Fibroblast of villous mesenchyme (primary cell): ENCODE measurements at places on chromosomes 7 and 10.

- peak; percentile 78 for DNase-seq
These were observed 91.6 kb downstream of the DNMBP start for GRCh38 chr10:99917963-99918825.

GRCh38 chr7:113283861-113284260 lies 165.5 kb upstream of the SMIM30 start:
- DNase-seq = no peak

DNA sequence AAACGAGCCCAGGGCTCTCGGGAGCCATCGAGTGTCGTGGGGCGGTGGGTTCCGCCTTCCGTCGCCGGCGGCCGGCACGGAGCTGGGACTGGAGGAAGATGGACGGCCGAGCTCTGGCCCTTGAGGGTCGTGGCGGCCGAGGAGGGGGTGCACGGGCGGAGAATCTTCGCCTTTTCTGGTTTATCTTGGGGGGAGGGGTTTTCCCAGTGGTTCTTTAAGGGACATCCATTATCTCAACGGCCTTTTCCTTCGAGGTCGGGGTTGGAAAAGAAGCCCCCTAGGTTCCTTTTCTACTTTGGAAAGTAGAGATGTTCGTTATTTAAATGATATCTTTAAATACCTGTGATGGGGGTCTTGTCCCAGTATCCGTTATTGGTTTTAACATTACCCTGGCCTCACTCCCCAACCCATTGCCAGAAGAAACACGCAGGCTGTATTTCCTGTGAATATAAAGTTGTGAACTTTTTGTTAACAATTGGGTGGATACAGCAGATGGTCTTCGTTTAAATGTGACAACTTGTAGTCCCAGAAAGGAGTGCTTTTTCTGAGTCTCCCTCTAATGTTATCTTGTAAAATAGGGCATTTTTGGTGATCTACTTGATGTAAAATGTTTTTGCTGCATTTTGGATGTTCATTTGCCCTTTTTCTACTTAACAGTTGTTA lies 765 bp downstream of the CCAR1 start:
- DNase-seq = peak; percentile 23

DNA sequence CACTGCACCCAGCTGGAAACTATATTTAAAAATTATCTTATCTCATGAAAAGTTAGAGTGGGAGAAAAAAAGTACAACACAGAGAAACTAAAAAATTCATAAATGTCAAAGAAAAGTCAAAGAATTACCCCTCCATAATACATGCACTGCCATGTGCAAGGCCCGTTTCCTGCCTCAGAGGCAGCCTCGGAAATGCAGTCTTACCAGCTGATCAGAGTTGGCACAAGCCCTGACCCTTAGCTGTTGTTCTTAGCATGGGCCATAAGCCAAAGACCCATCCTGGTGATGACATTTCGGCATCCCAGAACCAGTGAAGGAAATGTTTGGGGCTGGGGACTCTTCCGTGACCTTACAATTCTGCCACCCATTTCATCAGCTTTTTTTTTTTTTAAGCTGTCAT lies 21.6 kb downstream of the RBM48 start:
- no peak for DNase-seq

GRCh38 chr10:48944171-48944570 lies 4.5 kb upstream of the LRRC18 start:
- no peak for DNase-seq

DNA sequence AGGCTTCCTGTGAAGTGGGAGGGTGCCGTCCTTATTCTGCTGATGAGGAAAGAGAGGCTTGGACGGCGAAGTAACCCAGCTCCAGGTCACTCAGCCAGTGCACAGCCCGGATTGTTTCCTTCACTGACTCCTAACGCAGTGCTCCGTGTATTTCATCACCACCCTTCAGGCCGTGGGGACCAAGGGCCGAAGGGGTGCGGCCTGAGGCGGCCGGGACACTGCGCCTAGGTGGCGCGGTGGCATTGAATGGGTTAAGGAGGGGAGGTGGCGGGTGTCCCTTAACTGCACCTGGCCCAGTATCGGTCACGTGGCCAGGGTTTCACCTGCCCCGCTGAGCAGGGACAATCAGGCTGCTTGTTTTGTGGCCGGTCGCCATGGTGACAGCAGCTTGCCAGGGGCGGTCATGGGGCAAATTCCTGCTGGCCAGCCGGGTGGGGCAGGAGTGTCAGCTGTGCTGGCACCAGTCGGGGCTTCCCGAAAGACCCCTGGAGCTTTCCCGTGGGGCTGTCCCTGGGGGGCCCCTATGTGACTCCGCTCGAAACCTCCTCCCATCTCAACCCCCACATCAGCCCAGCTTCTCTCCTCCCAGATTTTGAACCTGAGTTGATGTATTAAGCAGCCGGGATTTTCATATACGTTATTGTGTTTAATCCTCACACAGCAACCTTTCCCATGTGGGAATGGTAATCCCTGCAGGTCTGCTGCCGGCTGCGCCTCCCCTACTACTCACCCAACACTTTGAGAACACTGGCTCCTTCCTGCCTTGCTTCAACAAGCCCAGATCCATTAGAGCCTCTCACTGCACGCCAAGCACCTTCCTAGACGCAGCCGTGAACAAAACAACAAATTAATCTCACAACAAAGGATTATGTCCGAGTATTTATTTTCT lies 4.4 kb upstream of the ABHD11 start:
- DNase-seq = no peak

DNA sequence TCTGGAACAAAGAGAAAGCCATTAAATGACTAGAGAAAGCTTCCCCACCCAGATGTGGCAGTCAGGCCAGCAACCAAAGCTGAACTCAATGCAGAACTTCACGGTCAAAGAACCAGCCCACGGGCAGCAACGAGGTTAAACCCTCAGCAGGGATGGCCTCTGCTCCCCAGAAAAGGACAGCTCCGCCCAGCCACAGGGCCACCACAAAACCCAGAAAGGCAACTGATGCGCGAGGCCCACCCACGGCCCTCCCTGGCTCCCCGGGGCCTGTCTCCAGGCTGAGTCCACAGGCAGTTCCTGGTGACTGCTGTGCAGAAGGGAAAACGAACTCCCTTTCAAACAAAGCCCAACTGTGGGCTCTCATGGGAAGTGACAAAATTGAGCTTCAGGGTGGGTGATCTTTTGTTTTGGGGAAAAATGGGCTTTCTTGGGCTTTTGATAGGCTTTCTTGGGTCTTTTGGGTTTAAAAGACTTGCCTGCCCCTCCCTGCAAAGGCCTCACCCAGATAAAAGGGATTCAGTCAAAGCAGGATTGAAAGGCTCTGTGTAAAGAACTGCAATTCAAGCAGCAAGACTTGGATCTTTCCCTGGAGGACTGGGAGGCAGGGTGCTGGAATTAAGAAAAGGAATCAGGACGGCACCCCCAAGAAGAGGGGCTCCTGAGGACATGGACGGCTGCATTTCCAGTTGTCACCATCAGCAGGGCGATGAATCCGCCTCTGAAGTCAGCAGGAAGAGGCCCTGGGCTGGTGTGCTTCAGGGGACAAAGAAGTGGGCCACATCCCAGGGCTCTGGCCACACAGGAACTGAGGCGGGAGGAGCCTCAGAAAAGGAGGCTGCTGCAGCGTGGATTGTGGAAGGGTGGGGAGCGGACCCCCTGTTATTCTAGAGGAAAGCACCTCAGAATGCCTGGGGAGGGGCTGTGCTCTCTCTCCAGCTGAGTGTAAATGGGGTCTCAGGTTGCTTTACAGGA lies 209.9 kb downstream of the USP6NL start:
- DNase-seq = no peak

DNA sequence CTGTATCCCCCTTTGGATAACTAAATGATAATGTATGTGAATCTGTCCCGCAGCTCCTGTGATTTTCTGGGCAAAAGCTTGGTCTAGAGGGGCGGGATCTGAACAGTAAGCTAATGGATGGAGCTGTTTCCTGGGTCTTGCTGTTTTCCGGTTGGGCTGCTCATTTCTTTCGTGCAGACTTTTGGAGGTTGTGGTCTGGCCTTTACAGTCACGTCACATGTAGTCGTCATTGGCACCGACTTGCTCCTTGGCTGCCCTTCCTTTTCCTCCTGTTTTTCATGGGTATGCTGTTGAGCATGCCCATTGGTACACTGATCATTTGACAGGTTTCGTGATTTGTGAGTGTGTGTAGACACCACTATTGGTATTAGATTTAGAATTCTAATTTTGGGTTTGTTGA lies 2.0 kb downstream of the FBH1 start:
- DNase-seq = peak; percentile 33

DNA sequence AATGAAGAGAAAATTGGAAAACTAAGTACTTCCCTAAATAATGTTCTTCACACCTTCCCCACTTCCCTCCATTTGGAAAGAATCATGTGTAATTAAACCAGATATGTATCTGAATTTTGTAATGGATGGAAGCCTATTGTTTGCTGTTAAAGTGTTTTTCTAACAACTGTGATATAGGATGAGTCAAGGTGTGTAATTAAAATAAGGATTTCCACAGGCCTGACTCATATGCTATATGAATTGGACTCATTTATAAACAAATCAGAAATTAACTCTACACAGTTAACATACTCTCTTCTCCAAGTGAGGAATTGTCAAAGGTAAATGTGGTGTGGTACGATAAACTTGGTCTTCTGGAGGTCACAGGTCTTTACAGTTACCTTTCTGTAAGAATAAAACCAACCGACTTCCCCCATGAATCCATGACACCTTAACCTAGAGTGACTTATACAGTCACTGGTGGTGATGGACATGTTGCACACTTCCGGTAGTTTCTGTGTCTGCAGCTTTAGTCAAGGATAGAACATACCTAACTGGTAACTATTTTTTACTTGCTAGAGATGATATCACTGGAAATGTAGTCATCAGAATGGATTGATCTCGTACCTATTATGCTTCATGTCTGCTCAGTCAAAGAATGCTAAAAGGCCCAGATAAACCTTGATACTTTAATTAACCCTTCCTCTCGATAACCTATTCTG lies 12.8 kb downstream of the PNLIPRP3 start:
- DNase-seq = no peak

- no peak for DNase-seq
These were observed 10.6 kb downstream of the NACAD start for GRCh38 chr7:45078125-45078681.

- DNase-seq = no peak
These were observed 354 bp upstream of the FERD3L start for GRCh38 chr7:19145434-19146115.

DNA sequence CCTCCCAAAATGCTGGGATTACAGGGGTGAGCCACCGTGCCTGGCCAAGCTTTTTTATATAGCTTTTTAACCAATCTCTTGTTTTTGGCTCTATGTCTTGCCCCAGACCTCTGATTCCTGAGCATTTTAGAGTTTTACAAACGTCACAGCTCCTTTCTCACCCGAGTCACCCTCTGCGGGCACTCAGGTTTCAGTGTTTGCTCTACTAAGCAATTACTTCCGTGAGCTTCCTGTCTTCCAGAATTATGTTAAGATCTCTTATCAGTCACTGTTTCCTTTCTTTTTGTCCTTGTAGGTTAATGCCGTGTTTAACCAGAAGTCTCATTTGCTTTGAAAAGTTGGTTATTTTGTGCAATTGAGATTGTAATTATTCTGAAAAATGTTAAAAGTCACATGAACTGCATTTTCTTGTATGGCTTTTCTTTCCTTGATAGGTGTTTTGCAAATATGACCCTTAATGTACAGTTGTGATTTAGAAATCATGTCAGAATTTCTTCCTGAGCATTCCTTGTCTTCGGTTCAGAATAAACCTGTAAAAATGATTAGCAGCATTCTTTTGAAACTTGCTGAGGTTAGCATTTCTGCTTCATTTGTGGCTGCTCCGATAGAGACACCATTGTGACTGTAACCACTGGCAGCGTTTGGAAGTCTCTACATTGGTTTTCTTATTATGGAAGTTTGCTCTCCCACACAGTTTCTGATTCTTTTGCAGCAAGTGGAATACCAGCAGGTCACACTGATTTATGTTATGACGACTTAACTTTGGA lies 4.5 kb upstream of the HKDC1 start:
- peak; percentile 24 for DNase-seq

GRCh38 chr7:48077423-48077822 lies 11.6 kb upstream of the UPP1 start:
- no peak for DNase-seq

- no peak for DNase-seq
These were observed 726 bp downstream of the MCU start for GRCh38 chr10:72692744-72692993.

DNA sequence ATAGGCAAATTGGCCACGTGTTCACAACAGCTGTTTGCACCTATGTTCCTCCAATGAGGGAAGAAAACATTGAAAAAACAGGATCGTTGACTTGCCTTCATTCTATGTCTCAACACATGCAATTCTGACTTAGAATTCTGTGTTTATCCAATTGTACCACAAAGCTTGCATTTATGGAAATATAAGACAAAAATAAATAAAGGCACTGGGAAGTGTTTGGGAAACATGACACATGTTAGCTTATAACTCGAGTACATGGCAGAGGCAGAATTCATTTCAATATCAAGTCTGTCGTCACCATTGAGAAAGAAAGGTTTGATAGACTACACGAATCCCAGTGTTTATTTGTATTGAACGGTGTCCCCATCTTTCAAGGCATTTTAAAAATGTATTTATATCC lies 291.2 kb downstream of the AHR start:
- DNase-seq = peak; percentile 26

- DNase-seq = no peak
These were observed 60.5 kb downstream of the SEMA3D start for GRCh38 chr7:85126383-85126782.

GRCh38 chr10:36380538-36380937 lies 738.4 kb upstream of the FZD8 start:
- DNase-seq = no peak

GRCh38 chr10:129038522-129038921 lies 428.5 kb upstream of the MGMT start:
- no peak for DNase-seq

DNA sequence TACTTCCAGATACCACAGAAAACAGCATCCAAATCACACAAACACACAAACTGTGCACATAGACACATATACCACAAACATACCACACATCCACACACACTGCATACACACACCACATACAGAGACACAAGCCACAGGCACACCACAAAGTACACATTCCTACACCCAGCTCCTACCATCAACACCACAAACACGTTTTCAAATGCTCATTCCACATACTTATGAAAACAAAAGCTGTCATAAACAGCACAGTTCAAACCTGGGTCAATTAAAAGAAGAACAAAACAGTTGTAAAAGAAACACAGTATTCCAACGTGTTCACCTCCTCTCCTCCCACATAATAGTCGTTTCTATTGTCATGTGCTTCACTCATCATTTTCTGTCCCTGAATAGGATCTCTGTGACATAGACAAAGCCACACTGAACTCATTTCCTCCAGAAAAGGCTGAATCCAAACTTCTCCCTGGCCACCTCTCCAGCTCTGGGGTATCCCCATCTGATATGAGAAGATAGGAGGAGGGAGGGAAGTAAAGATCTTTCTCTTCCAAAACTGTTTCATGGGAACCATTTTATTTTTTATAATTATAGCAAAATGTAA lies 89.2 kb downstream of the CXCL12 start:
- DNase-seq = peak; percentile 75
